ENCODE measurements at places on chromosomes 2 and 18. TPM values are rescaled to one million over a fixed set of nuclear protein-coding genes. Genes with fewer than 3 reads are reported as not detected.
A peak's percentile ranks its signal among the peaks of the same experiment; 100 is the strongest.

The CDCA7 gene
- total RNA-seq, result 65.2 TPM

The PUM2 gene
- total RNA-seq, result 147 TPM

The RBM44 gene
- 0.75 TPM for total RNA-seq

The DSC2 gene
- total RNA-seq, result not detected

The ADGRF3 gene
- 2.5 TPM for total RNA-seq

The SIX3 gene
- 0.08 TPM for total RNA-seq

GRCh38 chr2:113176696-113177355 lies 3.1 kb downstream of the PSD4 start:
- peak overlapping the region; percentile 80 for H3K4me3 ChIP-seq
- peaks cover 81% of the 10 kb centered on the region for H3K4me1 ChIP-seq
- peaks cover 84% of the 10 kb centered on the region for H3K36me3 ChIP-seq
- DNase-seq, result no peak
- no peaks in the 10 kb centered on the region for H3K27me3 ChIP-seq

DNA sequence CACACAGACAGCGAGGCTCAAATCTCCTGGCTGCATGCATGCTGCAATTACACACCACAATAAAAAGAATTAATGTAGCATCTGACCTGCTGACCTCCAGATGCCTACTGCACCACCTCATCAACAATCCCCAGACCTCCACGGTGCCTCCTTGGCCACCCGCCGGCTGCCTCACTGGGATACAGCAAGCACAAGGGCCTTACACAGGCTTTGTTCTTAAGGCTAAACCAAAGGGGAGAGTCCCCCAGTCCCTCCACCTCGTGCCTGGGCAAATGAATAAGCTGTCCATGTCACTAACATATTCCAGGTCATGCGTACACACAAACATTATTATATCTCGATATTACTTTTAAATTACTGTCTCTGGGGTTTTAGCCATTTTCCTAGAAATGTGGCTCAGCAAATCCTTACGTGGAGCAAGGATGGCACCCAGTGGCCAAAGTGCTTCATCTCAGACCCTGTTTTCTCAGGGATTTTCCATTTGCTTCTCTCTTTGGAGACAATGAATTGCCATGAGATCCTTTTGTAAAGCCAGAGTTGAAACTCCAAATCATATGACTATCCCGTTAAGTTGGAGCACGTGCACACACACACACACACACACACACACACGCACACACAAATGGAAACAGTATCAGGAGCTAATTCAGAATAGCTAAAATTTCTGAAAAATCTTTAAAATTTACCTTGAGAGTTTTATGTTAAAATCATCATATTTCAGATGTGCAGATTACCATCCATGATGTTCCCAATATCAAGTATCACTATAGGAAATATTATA lies 313.8 kb downstream of the PDE11A start:
- H3K36me3 ChIP-seq, result no peaks in the 10 kb centered on the region
- no peak for DNase-seq
- peaks cover 4% of the 10 kb centered on the region for H3K4me1 ChIP-seq
- no peak overlapping the region for H3K4me3 ChIP-seq
- H3K27me3 ChIP-seq, result peaks cover 40% of the 10 kb centered on the region

GRCh38 chr2:136844546-136844945 lies 79.2 kb downstream of the THSD7B start:
- H3K4me1 ChIP-seq, result no peaks in the 10 kb centered on the region
- DNase-seq, result no peak
- H3K4me3 ChIP-seq, result no peak overlapping the region
- no peaks in the 10 kb centered on the region for H3K36me3 ChIP-seq

GRCh38 chr2:132979339-132980093 lies 309.5 kb upstream of the LYPD1 start:
- no peaks in the 10 kb centered on the region for H3K36me3 ChIP-seq
- no peak overlapping the region for H3K4me3 ChIP-seq
- H3K4me1 ChIP-seq, result no peaks in the 10 kb centered on the region
- DNase-seq, result no peak
- H3K27ac ChIP-seq, result no peak overlapping the region
- no peaks in the 10 kb centered on the region for H3K27me3 ChIP-seq

- H3K4me1 ChIP-seq, result no peaks in the 10 kb centered on the region
- no peaks in the 10 kb centered on the region for H3K27me3 ChIP-seq
- no peak for DNase-seq
- H3K4me3 ChIP-seq, result no peak overlapping the region
- H3K27ac ChIP-seq, result no peak overlapping the region
These were observed 41.1 kb upstream of the RALBP1 start for GRCh38 chr18:9434122-9434701.

DNA sequence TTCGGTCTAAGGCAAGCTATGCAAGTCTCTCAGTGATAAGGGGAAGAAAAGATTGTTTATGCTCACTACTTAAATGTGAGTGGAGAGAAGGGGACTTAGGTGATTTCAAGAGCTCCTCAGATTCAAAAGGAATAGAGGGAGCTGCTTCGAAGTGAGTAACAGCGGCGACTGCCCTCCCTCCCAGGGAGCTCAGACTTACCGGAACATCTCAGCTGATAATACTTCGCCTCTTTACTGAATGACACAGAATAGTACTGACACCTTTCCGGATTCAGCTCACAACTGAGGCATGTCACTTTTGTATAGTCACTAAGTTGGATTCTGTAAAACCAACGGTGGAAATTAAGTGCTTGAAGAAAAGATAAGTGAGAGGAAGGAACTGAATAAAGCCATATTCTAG lies 55.5 kb downstream of the DPP4 start:
- H3K4me3 ChIP-seq, result no peak overlapping the region
- no peaks in the 10 kb centered on the region for H3K27me3 ChIP-seq
- H3K36me3 ChIP-seq, result peaks cover 94% of the 10 kb centered on the region
- DNase-seq, result no peak

GRCh38 chr2:7771781-7772180 lies 854.6 kb downstream of the RNF144A start:
- no peak overlapping the region for H3K4me3 ChIP-seq
- H3K4me1 ChIP-seq, result peaks cover 24% of the 10 kb centered on the region
- no peaks in the 10 kb centered on the region for H3K27me3 ChIP-seq
- H3K36me3 ChIP-seq, result peaks cover 7% of the 10 kb centered on the region

GRCh38 chr2:154158101-154158500 lies 286.4 kb downstream of the GALNT13 start:
- no peak overlapping the region for H3K4me3 ChIP-seq
- H3K27me3 ChIP-seq, result no peaks in the 10 kb centered on the region
- H3K27ac ChIP-seq, result no peak overlapping the region
- no peaks in the 10 kb centered on the region for H3K36me3 ChIP-seq

DNA sequence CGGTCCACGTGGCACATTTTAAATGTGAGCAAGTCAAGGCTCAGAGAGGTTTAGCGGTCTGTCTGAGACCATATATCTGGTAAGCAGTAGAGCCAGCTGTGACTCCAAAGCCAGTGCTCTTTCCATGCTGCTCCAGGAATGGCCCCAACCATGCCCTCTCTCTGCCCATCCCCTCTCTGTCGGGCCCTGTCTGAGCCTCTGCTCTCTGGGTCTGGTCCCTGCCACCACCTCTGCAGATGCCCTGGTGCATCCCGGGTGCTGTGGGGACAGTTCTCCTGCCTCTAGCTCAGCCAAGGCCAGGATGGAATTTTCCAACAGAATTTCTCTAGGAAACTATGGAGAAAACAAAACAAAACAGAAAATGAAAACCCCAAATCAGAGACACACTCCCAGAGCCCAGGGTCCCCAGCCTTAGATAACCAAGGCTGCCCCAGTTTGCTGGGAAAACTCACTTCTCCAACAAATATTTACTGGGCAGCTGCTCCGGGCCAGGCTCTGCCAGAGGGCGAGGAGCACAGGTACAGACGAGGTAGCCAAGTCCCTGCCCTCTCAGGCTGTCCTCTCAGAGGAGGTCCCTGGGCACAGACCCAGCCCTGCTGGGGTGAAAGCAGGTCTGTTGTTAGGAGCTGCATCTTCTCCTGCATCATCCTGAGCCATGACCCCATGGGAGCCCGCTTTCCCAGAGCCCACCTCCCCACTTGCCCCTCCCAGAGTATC lies 9.2 kb downstream of the ADRA2B start:
- peaks cover 7% of the 10 kb centered on the region for H3K36me3 ChIP-seq
- H3K27me3 ChIP-seq, result no peaks in the 10 kb centered on the region
- no peak for DNase-seq
- no peak overlapping the region for H3K4me3 ChIP-seq

DNA sequence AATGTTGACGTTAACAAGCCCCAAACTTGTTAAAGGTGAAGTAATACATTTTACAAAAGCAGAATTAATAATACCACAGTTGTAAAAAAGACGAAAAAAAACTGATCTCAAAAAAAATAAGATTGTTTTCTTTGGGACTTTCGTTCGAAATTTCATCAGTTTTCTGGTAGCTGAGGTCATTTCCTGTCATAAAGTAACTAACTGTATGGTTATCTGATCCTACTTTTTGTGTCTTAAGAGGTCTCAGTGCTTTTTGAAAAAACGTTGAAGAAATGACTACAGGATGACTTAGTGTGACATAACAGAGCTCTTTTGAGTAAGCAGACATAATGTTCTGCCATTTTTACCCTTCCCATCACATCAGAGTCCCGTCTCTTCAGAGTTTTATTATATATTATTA lies 79.3 kb downstream of the BIRC6 start:
- H3K27ac ChIP-seq, result peak overlapping the region; percentile 58
- H3K4me1 ChIP-seq, result peaks cover 4% of the 10 kb centered on the region
- H3K27me3 ChIP-seq, result no peaks in the 10 kb centered on the region
- H3K36me3 ChIP-seq, result peaks cover 57% of the 10 kb centered on the region
- no peak overlapping the region for H3K4me3 ChIP-seq

DNA sequence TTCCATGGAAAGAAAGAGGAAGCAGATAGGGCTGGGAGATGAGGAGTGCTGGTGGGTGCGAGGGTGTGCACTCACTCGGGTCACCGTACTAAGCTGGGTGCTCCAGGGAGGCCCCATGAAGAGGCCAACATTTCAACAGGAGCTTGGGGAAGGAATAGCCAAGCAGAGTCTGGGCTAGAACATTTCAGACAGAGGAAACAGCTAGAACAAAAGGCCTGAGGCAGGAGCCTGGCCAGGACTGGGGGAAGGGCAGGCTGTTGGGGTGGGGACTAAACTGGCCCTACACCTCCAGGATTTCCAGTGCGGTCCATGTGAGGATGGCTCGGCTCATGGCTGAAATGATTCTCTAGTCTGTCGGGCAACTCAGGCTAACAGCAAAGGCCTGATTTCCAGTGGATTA lies 90.8 kb downstream of the ZFP36L2 start:
- peak overlapping the region; percentile 99 for H3K27ac ChIP-seq
- H3K36me3 ChIP-seq, result peaks cover 19% of the 10 kb centered on the region
- no peaks in the 10 kb centered on the region for H3K27me3 ChIP-seq
- H3K4me3 ChIP-seq, result peak overlapping the region; percentile 6
- peaks cover 97% of the 10 kb centered on the region for H3K4me1 ChIP-seq

GRCh38 chr2:102064679-102065674 lies 73.2 kb downstream of the IL1R2 start:
- peak overlapping the region; percentile 47 for H3K27ac ChIP-seq
- peaks cover 39% of the 10 kb centered on the region for H3K4me1 ChIP-seq
- no peak for DNase-seq
- no peaks in the 10 kb centered on the region for H3K27me3 ChIP-seq
- no peak overlapping the region for H3K4me3 ChIP-seq

- DNase-seq, result no peak
- H3K4me3 ChIP-seq, result no peak overlapping the region
- no peaks in the 10 kb centered on the region for H3K4me1 ChIP-seq
- no peaks in the 10 kb centered on the region for H3K27me3 ChIP-seq
These were observed 27.6 kb downstream of the NMUR1 start for GRCh38 chr2:231502596-231502995.

GRCh38 chr2:228705318-228705717 lies 523.8 kb upstream of the SPHKAP start:
- no peaks in the 10 kb centered on the region for H3K27me3 ChIP-seq
- H3K27ac ChIP-seq, result no peak overlapping the region
- no peaks in the 10 kb centered on the region for H3K36me3 ChIP-seq
- H3K4me1 ChIP-seq, result no peaks in the 10 kb centered on the region
- no peak for DNase-seq
- no peak overlapping the region for H3K4me3 ChIP-seq

DNA sequence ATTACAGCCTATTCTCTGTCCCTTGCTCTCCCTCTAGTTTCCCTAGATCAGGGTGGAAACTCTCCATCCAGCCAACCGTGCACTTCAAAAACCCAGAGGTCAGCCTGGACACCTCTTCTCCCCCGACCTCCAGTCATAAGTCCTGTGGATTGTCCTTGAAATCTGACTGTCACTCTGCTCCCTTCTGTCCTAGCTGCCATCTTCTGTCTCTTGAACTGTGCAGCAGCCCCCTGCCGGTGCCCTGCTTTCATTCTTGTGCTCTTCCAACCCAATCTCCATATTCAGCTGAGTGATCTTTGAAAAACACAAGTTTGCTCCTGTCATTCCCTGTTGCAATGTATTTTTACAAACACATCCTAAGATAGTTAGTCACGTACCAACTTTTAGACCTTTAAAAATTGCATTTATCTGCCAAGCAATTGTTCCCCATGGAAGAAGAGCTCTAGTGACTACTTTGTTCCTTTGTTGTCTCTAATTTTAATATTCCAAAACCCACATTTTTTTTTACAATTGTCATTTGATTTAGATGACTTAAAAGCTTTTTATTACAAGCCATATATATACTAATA lies 254.3 kb downstream of the CAMKMT start:
- no peaks in the 10 kb centered on the region for H3K4me1 ChIP-seq
- H3K27ac ChIP-seq, result no peak overlapping the region
- no peak for DNase-seq
- H3K27me3 ChIP-seq, result no peaks in the 10 kb centered on the region

- H3K4me3 ChIP-seq, result peak within 1 kb of the TSS; percentile 86
- peaks cover 12% of the 10 kb centered on the region for H3K36me3 ChIP-seq
- peaks cover 38% of the 10 kb centered on the region for H3K4me1 ChIP-seq
- peaks cover 13% of the 10 kb centered on the region for H3K27me3 ChIP-seq
- peak within 1 kb of the TSS; percentile 95 for H3K27ac ChIP-seq
These were observed at the start of gene HDAC4 for GRCh38 chr2:239400596-239401066. Gene HDAC4, minus strand, starts transcription at chr2:239401020. Its CDS starts 48,321 bp downstream, at chr2:239352699.

GRCh38 chr2:71711133-71711855 lies 257.9 kb downstream of the DYSF start:
- no peak overlapping the region for H3K4me3 ChIP-seq
- no peaks in the 10 kb centered on the region for H3K36me3 ChIP-seq
- H3K4me1 ChIP-seq, result no peaks in the 10 kb centered on the region
- no peak overlapping the region for H3K27ac ChIP-seq
- peaks cover 3% of the 10 kb centered on the region for H3K27me3 ChIP-seq

DNA sequence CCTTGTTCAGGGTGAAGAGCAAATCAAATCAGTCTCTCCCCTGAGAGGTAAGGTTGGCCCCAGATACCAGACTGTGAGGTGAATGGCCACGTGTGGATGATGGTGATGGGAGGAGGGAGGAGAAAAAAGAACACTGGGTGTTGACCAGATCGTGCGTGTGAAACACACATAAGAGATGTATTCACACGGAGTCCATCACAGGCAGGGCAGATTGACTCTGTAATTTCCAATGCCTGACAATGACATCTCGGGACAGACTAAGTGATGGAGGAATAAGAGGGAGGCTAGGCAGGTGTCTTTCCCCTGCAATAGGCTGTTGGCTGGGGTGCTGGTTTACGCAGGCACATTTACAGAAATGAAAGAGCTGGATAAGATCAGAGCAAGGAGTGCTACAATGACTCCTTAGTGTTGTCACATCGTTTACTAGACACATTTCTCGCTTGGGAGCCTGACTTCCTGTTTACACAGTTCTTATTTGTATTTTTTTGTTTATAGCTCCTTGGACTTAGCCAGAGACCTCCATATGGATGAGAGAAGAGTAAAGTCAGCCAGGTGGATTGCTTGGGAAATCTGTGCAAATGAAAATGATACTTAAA lies 43.1 kb downstream of the CPO start:
- H3K27me3 ChIP-seq, result peaks cover 9% of the 10 kb centered on the region
- no peak overlapping the region for H3K4me3 ChIP-seq
- no peak overlapping the region for H3K27ac ChIP-seq
- DNase-seq, result no peak
